ENCODE measurements at places on chromosomes 2 and 18. TPM values are rescaled to one million over a fixed set of nuclear protein-coding genes. Genes with fewer than 3 reads are reported as not detected.

NOSTRIN gene
- total RNA-seq: 3.1 TPM

ZNF385B gene
- not detected for total RNA-seq

SIX3 gene
- 1.9 TPM for total RNA-seq

KCNJ3 gene
- total RNA-seq: not detected

SLC9A4 gene
- total RNA-seq: not detected

PNO1 gene
- total RNA-seq: 51.7 TPM

LRRFIP1 gene
- 85.2 TPM for total RNA-seq

ST6GAL2 gene
- total RNA-seq: 16.1 TPM

ITGAV gene
- 59.6 TPM for total RNA-seq

TUBA3E gene
- 3.6 TPM for total RNA-seq

LDLRAD4 gene
- total RNA-seq: 2.3 TPM

ALPP gene
- total RNA-seq: 5.2 TPM

GCKR gene
- total RNA-seq: 0.36 TPM

TNFRSF11A gene
- total RNA-seq: 9.5 TPM

DSG1 gene
- not detected for total RNA-seq

ADCYAP1 gene
- total RNA-seq: not detected

XDH gene
- 1.1 TPM for total RNA-seq

FNDC4 gene
- 3.7 TPM for total RNA-seq

REEP1 gene
- 0.88 TPM for total RNA-seq

DSC2 gene
- total RNA-seq: 1.2 TPM

GPR17 gene
- 0.10 TPM for total RNA-seq

ASNSD1 gene
- 35.3 TPM for total RNA-seq

SEH1L gene
- 24.7 TPM for total RNA-seq

GLI2 gene
- total RNA-seq: 16.6 TPM

TRMT61B gene
- 15.4 TPM for total RNA-seq

SPHKAP gene
- total RNA-seq: not detected

CCL20 gene
- total RNA-seq: 4.2 TPM

ACOXL gene
- total RNA-seq: not detected

MALL gene
- 142 TPM for total RNA-seq

SERPINE2 gene
- 174 TPM for total RNA-seq

IGFBP5 gene
- 0.22 TPM for total RNA-seq

ANKRD30BL gene
- not detected for total RNA-seq

C2orf15 gene
- 1.0 TPM for total RNA-seq

C2orf72 gene
- 5.6 TPM for total RNA-seq

CRYGB gene
- total RNA-seq: not detected

UPP2 gene
- total RNA-seq: not detected

DOK6 gene
- total RNA-seq: not detected

CRYGC gene
- not detected for total RNA-seq

IL37 gene
- total RNA-seq: not detected

KANSL1L gene
- total RNA-seq: 0.62 TPM

PCARE gene
- not detected for total RNA-seq

CNDP1 gene
- not detected for total RNA-seq

LONRF2 gene
- 2.6 TPM for total RNA-seq

ATP6V1B1 gene
- 2.7 TPM for total RNA-seq

AFF3 gene
- total RNA-seq: not detected

AKAIN1 gene
- total RNA-seq: not detected

GRHL1 gene
- 1.3 TPM for total RNA-seq

RAD51AP2 gene
- not detected for total RNA-seq

MC2R gene
- not detected for total RNA-seq

All from A549 treated with Mapracorat at 1 μM for 4 hours (cell line).